ENCODE measurements at places on chromosomes 7 and 10.

GRCh38 chr10:3728563-3728962 lies 56.4 kb downstream of the KLF6 start:
- no peak for DNase-seq

DNA sequence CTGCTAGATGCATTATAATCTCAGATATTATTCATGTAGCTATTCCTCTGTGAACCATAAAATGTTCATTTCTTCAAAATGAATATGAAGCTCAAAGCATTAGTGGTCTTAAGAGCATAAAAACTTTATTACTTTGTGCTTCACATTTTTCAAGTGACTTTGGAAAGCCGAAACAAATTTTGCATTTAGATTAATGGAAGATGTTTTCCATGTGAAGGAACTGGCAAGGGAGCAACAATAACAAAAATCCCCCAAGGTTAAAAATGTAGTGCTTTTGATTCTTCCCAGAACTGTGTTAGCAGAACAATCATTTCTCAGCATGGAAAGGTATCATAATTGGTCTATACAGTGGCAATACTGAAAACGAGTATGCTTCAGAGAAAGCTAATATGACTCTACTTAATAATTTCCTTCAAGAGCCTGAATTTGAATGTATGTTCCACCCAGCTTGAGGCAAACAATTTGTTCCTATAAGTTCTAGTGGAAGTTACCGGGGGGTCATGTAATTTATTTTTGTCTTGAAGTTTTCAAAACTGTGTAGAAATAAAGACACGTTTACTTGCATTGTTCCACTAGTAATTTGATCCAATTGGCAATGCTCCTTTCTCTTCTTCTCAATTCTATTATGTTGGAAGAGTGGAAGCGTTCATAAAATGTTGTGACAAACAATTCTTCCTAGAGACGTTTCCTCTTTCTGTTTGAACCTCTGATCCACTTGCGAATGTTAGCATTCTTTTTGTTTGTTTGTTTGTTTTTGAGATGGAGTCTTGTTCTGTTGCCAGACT lies 665.4 kb downstream of the AUTS2 start:
- no peak for DNase-seq

DNA sequence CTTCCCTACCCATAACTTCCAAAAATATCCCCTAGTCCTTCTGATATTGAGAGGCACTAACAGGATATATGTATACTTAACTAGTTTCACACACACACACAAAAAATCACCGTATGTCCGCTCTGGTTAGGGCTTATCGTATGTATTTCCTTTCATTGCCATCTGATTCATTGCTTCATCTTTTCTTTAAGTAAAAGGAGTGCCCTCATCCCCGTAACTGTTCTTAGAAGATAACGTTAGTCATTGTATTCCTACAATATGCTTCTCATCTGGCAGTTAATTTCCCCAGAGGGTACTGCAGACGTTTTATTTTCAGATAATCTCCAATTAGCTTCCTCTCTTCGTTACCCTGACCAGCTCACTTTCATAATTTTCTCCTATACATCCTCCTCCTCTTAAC lies 37.3 kb downstream of the NRCAM start:
- no peak for DNase-seq

DNA sequence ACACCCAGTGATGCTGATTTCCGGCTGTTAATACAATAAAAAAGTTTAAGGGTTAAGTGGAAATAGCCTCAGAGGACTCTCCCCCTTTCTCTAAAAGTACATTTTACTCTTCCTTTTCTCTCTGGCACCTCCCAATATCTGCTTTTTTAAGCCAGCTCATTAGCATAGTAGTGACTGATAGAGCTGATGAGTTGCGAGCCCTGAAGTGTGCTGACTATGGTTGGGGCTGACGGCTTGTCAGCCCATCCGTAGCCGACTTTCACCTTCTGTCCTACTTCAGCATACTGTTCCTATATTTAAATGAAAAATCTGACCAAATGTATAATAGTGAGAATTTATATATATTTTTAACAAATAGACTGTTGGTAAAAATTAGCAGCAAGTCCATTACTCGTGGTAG lies 80.0 kb downstream of the SHH start:
- no peak for DNase-seq

DNA sequence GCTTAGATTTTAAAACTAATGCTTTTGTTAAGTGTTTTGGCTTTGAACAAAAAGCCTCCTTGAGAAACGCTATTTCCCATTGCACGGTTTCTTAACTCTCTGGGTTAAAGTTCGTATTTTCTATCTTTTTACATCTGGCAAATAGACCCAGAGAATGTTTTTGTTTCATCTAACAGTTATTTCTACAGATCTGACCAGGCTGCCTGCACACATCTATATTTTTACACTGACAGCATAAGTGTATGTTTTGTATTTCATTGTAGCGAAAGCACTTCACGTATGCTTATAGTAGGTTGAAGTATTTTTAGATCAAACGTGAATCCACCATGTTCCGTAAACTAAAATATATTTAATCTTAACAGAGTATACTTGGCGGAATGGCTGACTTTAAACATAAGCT lies 477.3 kb downstream of the SDK1 start:
- DNase-seq: no peak

DNA sequence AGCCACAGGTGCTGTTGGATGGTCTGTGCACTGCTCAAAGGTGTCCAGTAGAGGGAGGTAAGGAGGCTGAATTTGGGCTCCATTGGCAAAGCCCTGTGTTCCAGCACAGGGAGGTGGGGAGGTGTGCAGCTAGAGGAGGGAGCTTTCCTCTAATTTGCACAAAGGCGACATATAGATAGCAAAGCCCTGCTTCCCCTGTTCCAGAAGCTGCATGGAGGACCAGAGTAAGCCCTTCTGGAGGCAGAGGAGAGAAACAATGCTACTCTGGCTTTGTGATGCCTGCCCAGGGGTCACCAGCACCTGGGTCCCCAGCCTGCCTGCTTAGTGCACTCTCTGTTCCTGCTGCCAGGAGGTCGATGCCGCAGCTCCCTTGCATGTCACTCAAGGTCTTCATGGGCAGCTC lies 3.4 kb upstream of the ARHGAP22 start:
- no peak for DNase-seq

GRCh38 chr10:14698111-14698828 lies 76.4 kb downstream of the FAM107B start:
- DNase-seq: no peak

GRCh38 chr7:86765931-86766330 lies 122.2 kb downstream of the GRM3 start:
- no peak for DNase-seq

DNA sequence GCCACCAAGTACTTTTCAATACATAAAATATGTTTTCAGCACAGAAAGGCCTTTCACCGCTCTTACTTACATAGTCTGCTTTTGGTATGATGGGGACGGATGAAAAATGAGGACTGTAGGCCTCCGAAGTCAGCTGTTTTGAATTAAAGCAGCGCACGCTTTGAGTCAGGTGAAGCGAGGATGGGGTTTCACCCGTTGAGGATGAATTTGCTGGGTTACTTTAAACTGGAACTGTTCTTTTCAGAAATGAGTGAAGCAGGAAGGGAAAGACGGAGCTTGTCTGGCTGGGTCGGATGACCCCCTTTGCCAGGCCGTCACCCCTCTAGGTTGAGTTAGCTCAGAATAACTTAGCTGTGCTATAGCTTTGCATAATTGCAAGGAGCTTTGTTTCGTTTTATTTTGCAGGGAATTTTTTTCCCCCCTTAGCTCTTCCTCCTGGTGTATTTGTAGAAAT lies 40.0 kb downstream of the CUX1 start:
- no peak for DNase-seq

DNA sequence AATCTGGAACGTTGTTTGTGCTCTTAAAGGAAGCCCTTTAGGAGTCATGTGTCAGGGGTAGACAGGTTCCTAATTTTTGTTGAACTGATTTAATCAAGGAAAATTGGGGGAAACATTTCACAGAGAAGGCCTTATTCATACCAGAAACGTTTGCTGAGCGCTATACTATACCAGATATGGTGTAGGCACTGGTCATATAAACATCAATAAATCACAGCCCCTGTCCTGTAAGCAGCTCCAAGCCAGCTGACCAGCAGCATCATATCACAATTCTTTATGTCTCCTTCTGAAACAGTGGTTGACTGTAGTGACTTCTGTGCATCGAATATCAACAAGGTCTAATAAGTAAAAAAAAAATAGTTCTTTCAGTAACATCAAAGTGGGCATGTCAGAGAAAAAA lies 1.1 kb downstream of the TMEM178B start:
- DNase-seq: no peak

DNA sequence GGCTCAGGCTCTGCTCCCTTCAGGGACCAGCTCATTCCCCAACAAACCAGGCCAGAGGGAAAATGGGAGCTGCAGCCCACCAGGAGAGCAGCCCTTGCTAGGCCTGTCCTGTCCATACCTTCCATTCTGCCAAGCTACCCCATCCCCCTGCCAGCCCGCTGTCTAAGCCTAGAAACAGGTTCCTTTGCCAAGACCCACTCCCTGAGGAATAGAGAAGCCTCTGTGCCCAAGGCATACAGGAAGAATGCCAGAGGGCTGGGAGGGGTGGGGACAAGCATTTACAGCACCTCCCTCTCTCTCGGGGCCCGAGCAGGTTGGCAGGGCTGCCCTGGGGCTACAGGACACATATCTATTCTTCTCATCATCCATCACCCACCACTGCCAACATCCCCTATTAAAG lies 178.3 kb downstream of the GRID1 start:
- no peak for DNase-seq

DNA sequence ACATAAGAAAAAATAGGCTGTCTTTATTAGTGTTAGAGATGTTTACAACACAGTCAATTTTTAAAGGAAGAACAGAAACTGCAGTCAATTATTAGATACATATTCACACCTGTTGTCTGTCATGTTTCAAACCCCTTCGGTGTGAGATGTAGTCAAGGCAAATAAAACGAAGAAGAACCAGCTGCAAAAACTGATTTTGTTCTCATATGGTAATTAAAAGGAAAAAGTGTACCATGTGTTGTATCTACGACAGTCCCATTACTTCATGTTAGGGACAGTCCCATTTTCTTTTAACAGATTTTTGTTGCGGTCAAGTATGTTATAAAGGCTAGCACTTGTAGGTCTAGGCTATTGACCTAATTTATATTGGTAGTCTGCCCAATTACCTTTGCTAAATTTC lies 149.4 kb downstream of the LRRN3 start:
- DNase-seq: no peak

DNA sequence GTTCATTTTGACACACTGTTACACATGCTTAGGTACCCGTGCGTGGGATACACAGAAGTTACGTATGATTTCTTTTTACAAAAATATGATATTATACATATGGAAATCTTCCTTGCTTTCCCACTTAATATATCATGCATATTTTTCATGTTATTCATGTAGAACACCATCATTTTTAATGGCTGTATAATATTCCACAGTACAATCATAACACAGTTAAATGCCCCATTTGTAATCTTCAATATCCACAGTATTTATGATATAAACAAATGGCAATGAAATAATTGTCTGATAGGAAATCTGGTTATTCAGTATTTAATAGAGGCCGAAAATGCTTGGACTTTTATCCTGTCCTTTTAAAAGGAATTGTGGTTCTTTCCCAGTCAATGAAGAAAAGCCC lies 23.2 kb downstream of the VIPR2 start:
- DNase-seq: no peak

DNA sequence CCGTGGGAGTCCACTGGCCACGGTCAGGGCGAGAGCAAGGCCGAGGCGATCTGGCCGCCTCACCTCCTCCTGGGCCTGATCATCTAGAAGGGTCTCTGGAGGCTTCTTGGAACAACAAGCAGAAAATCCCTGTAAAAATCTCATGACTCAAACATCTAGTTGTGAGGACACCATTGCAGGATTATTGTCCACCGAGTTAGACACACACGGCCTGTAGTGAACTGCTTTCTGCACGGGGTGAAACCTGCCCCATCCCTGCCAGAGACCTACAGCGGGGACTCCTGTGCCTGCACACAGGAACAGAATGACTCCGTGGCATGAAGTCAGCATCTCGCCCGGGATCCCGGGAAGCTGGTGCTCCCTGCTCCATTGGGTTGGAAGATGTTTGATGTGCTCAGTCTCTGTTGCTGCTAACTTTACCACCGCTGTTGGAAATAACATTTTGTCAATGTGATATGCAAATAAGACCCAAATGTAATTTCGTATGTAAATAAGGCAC lies 267.0 kb upstream of the TCERG1L start:
- no peak for DNase-seq

- no peak for DNase-seq
These were observed 3.1 kb downstream of the CPA1 start for GRCh38 chr7:130383187-130383980.

DNA sequence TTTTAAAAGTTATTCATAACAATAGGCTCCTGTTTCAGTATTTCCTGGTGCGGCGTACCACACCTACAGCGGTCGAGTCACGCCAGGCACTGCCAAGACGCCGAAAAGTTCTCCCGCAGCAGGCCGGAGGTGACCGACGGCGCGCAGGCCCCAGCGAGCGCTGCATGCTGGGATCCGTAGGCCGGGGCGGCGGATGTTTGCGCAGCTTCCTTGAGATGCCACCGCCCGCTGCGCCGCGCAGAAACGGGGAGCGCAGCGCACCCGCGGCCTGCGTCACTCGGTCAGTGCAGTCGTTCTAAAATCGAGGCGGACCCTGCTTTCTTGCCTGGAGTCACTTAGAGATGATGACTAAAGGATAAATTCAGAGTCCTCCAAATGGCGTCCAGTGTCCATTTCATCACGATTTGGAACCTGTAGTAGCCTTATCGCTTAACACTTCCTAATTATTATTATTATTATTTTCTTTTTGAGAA lies 1.3 kb upstream of the KIF11 start:
- peak; percentile 61 for DNase-seq

DNA sequence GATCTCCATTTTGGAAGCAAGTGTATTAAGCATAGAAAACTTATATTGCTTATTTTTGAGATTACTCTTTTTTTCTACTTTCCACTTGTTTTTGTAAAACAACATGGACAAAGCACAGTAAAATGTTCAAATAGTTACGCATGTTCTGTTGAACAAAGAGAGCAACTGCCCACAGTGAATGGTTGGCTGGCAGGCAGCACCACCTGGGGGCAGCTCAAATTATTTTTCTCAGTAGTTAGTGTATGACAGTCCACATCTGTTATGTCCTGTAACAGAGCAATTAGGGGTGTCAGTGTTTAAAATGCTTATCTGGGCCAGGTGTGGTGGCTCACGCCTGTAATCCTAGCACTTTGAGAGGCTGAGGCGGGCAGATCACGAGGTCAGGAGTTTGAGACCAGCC lies 46.1 kb upstream of the CACUL1 start:
- DNase-seq: no peak

All from activated naive CD8-positive, alpha-beta T cell treated with anti-CD3 and anti-CD28 coated beads, Interleukin-2, amount 50 U/mL, for 16 hours (primary cell).